Fibroblast of skin of left quadriceps (primary cell): ENCODE measurements at places on chromosomes 6 and 20.

- no peak for DNase-seq
These were observed 27.8 kb upstream of the CENPW start for GRCh38 chr6:126312013-126312665.

DNA sequence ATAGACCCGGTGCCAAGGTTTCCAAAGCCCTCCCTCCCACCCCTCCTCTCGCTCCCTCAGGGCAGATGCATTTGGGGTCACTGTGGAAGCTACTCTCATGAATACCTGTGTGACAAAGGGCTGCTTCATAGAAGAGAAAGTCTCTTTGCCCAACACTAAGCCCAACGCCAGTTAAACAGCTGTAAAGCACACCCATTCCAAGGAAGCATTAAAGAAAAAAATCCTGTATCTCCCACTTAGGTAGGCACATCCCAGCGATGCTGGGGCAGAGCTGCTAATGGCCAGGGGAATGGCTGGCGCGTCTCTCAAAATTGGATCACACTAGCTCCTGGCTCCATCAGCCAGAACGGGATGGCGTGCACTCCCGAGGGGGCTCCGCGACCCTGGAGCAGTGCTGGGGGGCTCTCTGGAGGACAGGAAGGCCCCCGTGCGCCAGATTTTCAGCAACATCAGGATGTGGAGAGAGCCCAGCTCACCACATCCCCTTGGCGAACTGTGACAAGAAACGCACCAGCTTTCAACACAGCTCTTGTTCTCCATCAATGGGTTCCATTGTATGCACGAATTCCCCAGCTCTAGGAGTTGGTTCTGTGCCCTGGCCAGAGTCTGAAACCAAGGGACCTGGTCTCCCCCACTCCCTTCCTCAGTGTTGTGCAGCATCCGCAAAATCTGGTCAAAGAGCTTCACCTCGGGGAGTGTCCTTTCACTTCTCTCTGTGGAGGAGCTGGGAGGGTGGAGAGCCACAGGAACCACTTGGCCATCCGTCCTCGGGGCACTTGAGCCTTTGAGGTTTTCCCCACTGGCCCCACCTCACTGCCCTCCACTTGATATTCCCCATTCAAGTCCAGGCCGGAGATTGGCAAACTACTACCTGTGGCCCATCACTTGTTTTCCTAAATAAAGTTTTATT is 74.1 kb downstream of the TFAP2C start:
- no peak for DNase-seq

- DNase-seq: no peak
These were observed 188.4 kb downstream of the TRDN start for GRCh38 chr6:123448306-123448884.

DNA sequence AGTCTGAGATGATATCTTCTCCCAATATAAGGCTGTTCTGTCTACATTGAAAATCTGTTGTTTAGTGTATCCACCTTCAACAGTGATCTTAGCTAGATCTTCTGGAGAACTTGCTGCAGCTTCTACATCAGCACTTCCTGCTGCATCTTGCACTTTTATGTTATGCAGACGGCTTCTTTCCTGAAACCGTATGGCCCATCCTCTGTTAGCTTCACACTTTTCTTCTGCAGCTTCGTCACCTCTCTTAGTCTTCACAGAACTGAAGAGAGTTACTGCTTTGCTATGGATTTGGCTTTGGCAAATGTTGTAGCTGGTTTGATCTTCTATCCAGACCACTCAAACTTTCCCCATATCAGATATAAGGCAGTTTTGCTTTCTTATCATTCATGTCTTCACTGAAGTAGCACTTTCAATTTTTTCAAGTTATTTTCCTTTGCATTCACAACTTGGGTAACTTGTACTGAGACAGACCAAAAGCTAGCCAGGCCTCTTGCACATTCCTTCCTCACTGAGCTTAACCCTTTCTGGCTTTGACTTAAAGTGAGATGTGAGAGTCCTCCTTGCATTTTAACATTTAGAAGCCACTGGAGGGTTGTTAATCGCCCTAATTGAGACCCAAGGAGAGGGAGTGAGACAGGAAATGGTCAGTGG is 110.1 kb downstream of the PREP start:
- no peak for DNase-seq

GRCh38 chr20:10788877-10789276 is 115.1 kb upstream of the JAG1 start:
- no peak for DNase-seq

DNA sequence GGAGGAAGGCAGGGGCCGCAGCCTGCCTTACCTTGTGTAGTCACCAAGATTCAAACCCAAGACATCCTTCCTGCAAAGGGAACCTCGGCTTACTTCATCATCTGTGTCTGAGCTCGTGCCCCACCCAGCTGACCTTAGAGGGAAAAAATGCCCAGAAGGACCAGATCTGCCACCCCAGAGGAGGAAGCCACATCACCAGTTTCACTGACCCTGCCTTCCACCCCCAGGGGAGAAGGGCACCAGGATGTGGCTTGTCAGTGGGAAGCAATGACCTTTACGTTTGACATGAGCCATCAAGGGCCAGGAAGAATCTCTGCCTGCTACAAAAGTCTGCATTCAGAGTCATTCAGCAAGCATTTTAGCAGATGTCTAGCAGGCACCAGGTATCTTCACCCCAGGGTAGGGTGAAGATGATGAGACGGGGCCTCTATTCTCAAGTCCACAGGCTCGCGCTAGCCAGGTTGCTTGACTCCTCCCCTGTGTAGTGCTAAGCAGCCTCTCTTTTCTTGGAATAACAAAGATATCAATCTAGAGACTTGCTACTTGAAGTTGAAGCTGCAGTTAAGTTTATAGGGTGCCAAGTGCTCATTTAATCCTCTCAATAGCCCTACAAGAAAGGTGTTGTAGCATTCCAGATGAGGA is 28.1 kb downstream of the HM13 start:
- DNase-seq: no peak

DNA sequence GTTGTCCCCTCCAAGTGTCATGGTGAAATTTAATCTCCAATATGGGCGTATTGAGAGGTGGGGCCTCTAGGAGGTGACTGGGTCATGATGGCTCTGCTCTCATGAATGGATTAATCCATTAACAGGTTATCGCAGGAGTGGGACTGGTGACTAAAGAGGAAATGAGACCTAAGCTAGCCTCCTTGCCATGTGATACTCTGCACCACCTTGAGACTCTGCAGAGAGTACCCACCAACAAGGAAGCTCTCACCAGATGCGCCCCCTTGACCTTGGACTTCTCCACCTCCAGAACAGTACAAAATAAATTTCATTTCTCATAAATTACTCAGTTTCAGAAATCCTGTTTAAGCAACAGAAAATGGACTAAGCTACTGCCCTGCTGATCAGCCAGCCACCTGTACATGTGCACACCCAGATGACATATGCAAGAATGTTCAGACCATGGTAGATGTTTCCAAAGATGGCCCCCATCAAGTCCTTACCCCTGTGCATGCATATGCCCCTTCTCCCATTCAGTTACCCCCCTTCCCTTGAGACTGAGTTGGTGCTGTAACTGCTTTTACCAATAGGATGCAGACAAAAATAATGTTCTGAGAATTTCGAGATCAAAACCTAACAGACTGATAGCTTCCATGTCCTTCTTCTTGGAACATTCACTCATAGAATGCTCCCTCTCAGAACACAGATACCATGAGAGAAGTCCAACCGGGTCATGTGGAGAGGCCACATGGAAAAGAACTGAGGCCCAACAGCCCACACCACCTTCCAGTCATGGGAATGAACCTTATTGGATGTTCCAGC is 28.4 kb downstream of the MAP3K5 start:
- DNase-seq: no peak
